ENCODE measurements at places on chromosomes 7 and 10.

DNA sequence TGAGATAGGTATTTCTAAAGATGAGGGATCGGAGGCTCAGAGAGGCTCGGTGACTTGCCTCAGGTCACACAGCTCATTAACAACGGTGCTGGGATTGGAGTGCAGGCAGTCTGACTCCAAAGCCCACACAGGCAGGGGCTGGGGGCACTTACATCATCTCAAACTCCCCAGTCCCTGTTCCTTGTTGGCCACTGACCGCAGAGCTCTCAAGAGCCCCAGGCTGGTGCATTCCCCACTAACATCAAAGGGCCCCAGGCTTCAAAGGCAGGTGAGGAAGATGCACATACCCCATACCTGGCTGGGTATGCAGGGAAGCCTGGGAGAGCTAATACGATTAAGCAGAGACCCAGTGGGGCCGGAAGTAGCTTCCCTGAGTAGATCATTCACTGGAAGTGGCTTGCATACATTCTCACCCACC lies 13.7 kb upstream of the NODAL start:
- no peak for DNase-seq

DNA sequence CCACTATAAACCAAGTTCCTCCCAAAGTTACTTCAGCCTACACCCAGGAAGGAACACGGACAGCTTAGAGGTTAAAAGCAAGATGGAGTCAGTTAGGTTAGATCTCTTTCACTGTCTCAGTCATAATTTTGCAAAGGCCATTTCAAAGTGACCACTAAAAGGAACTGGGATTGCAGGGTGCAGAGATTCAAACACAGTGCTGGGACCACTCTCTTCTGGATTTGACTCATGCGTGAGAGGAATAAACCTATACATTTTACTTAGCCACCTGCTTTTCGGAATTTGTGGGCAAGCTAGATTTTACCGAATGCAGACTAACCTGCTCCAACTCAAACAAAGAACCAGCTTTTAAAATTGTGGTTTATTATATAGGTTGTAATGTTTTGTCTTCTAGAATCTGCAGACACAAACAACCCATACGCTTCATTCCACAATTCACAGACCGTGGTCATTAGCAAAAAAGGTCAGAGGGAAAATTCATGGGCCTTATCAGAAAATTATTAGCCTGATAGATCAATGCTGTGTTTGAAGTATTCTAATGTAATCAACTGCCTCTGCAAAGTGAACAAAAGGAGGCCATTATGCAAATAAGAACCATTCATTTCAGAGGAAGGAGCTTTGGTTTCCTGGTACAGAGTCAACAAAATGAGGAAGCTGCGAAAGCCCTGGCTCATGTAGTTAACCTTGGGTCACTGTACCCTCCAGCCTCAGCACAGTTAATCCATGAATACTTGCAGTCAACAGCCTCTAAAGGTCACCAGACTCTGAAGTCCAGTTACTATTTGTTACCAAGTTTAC lies 342.7 kb upstream of the KLF6 start:
- DNase-seq: no peak

- DNase-seq: peak; percentile 66
Observed at GRCh38 chr10:119908166-119908565, 15.6 kb downstream of the SEC23IP start.

DNA sequence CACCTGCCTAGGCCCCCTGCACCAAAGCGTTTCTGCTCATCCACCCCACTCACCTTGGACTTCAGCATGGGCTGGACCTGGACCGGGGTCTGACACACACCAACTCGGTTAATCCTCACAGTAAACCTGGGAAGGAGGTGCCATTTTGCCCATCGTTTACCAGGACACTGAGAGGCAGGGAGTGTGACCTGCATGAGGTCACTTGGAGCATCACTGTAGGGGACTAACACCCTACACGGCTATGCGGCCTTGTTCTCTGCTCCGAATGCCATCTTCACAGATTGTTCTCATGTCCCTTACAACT lies 33.0 kb downstream of the ANKRD16 start:
- no peak for DNase-seq

DNA sequence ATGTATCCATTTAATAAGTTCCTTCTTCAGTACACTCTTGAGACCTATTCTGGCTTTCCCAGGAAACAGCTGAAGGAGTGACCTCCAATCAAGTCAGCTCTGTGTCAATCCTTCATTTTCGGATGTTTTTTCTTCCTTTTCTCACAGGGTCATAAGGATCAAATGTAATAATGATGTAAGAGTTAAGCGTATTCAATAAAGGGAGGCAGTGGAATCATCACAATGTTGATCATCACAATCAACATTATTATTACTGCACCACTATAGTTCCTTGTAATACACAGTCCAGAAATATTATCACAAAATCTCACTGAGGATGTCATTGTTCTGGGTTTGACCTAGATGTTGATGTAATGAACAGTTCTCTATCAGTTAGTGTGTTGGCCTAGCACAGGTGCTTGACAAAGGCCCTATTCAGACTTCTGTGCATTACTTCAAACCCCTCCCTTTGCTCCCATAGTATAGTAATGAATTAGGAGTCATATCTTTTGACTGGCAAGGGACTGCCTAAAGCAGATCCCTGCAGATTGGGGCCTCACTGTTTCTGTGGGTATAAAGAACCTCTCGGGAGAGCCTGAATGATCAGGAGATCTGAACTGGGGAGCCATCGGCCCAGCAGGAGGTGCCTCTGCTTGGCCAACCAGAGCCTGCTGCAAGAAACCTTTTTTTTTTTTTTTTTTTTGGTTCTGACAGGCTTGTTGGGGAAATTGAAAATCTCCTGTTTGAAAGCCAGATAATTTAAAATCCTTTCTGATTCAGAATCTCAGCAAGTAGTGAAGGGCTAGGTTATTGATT lies 100.6 kb downstream of the KAT6B start:
- no peak for DNase-seq

- DNase-seq: no peak
Observed at GRCh38 chr7:39693812-39694211, 70.4 kb downstream of the RALA start.

Data from fibroblast of skin of left quadriceps (primary cell).